ENCODE measurements at places on chromosomes 13 and 19. TPM values are rescaled to one million over a fixed set of nuclear protein-coding genes. Genes with fewer than 3 reads are reported as not detected.
A peak's percentile ranks its signal among the peaks of the same experiment; 100 is the strongest.

FLT3 gene
- total RNA-seq, result not detected

NPAS1 gene
- 0.42 TPM for total RNA-seq

CRLF1 gene
- not detected for total RNA-seq

CCDC159 gene
- total RNA-seq, result 45.4 TPM

DNA sequence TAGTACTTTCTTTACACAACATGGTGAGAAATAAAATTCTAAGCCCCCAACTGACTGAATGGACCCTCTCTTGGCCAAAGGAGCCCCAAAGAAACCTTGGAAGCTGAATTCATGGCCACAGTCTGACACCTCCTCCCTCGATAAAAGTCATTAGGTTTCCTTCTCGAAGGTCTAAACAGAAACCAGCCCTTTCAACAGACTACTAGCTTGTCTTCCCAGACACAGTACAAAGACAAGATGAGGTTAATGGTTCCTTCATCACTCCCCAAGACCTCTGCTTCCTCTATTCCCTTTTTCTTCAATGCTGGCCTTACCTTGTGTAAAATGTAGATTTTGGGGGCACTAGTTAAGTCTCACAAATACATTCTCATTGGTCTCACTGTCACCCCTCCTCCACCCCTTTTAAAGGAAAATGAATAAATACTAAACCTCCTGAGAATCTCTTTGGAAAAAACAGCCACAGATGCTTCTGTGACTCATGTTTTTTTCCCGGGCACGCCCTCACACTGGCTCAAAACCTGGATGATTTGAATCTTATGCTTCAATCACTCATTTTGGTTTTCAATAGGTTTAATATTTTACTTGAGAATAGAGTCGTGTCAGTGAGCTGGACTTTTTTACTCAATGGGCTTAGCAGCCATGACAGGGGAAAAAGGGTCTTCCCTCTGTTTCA lies 65.8 kb upstream of the MED4 start:
- peak; percentile 17 for ATAC-seq

DNA sequence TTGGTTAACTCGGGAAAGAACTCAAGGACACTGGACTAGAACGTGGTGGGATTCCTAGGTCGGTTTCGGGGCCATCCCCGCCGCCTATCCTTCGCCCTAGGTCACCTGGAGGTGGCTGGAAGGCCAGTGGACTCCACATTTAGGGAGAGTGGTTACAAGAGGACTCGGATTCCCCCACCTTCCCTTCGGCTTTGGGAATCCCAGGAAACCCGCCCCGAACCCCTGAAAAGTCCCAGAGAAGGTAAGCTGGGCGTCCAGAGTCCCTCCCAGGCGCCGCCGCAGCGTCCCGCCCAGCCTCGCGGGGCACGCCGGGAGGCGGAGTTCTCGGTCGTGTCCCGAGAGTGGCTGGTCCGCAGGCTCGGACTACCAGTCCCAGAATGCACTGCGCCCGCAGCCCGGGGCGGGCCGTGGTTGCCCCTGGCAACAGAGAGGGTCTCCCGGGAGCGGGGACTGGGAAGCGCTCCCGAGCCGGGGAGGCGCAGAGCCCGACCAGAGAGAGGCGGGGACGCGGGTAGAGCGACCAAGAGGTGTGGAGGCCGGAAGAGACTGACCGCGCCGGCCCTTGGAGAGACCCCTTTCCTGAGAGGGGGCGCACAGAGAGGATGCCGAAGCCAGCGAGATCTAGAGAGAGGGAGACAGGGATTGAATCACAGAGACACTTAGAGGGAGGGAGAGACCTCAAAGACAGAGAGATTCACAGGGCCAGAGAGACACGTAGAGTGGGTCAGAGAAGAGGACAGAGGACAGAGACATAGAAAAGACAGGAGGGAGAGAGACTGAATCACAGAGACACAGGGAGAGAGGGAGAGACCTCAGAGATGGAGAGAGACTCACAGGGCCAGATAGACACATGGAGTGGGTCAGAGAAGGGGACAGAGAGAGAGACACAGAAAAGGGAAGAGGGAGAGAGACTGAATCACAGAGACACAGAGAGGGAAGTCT lies 2.6 kb upstream of the PRKCG start:
- peak; percentile 93 for ATAC-seq

GRCh38 chr13:26707122-26708006 lies 53.2 kb downstream of the GPR12 start:
- ATAC-seq, result peak; percentile 44

- ATAC-seq, result no peak
Observed at GRCh38 chr13:35349673-35350278, 126.7 kb downstream of the MAB21L1 start.

CGB1 gene
- total RNA-seq, result not detected

DNA sequence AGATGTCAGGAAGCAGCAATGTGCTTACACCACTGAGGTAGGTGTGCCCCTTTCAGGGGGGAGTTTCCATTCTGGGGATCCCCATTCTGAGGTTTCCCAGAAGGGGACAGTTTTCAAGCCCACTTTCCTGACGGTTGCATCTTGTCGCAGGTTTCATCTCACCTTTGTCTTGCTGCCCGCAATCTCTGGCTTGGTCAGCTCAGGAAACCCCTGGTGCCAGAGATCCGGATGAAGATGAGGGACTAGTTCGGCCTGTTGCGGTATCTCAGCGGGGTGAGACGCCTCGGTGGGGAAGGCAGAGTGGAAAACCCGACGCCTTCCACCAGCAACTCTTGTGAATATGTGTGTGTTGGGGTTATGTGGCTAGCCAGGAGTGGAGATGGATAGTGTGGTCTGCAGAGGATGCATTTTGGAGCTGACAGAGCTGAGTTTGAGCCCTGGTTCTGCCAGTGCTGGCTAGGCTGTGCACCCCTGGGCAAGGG lies 13.1 kb downstream of the TNFSF9 start:
- ATAC-seq, result peak; percentile 29

GARIN5A gene
- total RNA-seq, result 0.39 TPM
